Natural killer cell treated with Interleukin-12 subunit alpha and Interleukin-12 subunit beta and Interleukin-15 and Interleukin-18, amount 100 ng/mL, for 72 hours (primary cell): ENCODE measurements at places on chromosomes 5 and 9. TPM values are rescaled to one million over a fixed set of nuclear protein-coding genes. Genes with fewer than 3 reads are reported as not detected.

IFNA21 gene
- not detected for total RNA-seq

PCDHA4 gene
- total RNA-seq, result not detected

CDH12 gene
- not detected for total RNA-seq

PKD2L2 gene
- not detected for total RNA-seq

ADAMTSL2 gene
- not detected for total RNA-seq

PANK3 gene
- 71.1 TPM for total RNA-seq

LRRC70 gene
- 0.95 TPM for total RNA-seq

CDHR2 gene
- total RNA-seq, result 0.33 TPM
